ENCODE measurements at places on chromosomes 3 and 15.

DNA sequence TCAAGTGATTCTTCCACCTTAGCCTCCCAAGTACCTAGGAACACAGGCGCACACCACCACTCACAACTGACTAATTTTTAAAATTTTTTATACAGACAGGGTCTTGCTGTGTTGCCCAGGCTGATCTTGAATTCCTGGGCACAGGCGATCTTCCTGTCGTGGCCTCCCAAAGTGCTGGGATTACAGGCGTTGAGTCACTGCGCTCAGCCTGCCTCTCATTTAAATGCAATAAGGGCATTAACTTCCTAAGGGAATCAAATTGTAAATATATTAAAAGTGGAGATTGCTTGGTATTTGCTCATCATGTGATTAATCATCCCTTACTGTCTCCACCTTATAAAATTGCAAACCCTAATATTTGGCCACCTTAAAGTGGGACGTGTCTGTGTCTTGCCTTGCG, 65.2 kb downstream of the PGPEP1L start:
- no peak for DNase-seq

- DNase-seq, result no peak
Observed at GRCh38 chr3:150535204-150535603, 11.1 kb downstream of the SERP1 start.

- no peak for DNase-seq
Observed at GRCh38 chr3:40035177-40035576, 225.8 kb downstream of the MYRIP start.

- DNase-seq, result no peak
Observed at GRCh38 chr3:79769229-79769628, 1.4 kb upstream of the ROBO1 start.

DNA sequence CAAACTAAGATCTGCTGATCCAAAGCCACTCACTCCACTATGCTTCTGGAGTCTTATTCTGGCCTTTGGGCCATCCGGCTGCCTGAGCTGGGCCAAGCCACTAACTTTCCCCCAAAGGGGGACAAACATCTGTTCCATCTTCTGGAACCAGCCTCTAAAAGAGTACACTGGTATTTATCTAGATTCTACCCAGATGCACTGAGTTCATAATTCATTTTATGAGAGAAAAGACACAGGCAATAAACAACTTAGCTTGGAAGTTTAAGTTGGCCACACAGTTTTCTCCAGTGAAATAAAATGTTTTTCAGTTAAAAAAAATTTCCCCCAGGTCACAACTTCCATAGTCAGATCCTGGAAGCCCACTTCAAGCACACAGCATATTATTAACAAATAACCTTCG, 80.1 kb upstream of the ARHGEF3 start:
- no peak for DNase-seq

- no peak for DNase-seq
Observed at GRCh38 chr3:4343258-4343657, 40.1 kb downstream of the SETMAR start.

GRCh38 chr3:94529816-94530215, 467.0 kb downstream of the NSUN3 start:
- no peak for DNase-seq

DNA sequence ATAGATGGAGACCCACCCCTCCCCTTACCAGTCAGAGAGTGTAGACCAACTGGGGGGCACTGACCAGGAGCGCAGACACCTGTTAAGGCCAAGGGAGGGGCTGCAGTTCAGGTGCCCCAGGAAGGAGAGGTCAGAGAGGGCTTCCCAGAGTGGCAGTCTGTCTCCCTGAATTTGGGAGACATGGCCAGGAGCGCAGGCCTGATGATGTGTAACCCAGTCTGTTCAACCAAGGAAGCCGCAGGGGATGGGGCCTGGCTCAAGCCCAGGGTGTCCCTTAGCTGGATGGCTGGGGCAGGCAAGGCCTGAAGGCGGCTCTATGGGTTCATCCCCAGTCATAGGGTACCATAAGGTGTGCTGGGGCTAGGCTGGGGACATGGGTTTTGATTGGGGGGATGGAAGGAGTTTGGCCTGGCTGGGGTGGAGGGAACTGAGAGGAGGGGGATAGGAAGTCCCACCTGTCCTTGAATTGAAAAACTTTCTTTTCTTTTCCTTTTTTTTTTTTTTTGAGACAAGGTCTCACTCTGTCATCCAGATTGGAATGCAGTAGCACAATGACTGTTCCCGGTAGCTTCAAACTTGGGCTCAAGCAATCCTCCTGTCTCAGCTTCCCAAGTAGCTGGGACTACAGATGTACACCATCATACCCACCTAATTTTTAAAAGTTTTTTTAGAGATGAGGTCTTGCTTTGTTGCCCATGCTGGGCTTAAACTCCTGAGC, 75.7 kb downstream of the SMAD6 start:
- DNase-seq, result no peak

DNA sequence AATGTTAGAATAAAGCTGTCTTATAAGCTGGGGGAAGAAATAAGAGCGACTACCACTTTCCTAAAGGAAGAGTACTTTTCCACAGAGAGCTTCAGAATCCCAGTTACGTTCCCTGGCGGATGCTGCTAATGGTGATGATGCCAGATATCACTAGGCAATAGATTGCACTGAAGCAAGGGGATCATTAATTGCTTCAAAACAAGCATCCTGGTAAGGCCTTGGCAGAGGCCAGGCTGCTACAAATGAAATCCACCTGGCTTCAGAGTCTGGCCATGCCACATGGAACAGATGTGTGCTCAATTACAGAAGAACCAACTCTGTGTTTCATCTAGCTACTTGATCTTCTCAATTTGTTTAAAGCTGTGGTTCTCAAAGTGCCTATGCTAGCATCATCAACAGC, 129.2 kb upstream of the IL12A start:
- DNase-seq, result no peak

- no peak for DNase-seq
Observed at GRCh38 chr15:99264125-99264524, 12.8 kb downstream of the LRRC28 start.

DNA sequence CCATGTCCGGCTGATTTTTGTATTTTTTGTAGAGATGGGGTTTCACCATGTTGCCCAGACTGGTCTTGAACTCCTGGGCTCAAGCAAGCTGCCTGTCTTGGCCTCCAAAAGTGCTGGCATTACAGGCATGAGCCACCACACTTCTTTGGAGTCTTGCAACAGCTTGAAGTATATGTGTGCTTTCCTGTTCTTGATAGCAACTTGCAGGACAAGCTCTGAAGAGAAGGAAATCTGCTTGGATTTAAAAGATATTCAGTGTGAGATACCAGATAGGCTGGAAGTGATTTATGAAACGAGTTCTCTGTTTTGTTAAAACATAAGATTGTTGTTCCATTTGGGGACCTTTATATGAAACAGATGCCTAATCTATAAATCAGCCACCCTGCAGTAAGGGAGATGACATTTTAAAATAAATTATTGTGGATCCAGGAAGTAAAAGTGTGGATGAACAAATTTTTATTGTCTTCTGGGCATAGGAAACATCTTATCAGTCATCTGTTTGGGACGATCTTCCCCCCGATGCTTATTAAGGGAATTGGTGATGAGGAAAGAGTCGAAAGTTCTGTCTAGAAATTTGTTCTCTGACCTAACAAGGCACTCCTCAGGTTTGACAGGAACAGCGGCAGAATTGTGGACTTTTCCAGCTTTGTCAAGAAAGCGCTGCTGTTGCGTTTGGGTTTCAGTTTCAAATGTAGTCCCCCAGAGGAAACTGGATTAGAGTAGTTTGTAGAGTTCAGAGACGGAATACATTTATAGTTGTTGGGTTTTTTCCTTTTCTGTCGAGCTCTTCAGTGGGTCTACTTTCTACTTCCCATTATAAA, 53.7 kb upstream of the MAGI1 start:
- DNase-seq, result no peak

- DNase-seq, result no peak
Observed at GRCh38 chr3:19961960-19962359, 15.1 kb downstream of the RAB5A start.

- no peak for DNase-seq
Observed at GRCh38 chr3:129836381-129837064, 57.0 kb downstream of the TMCC1 start.

DNA sequence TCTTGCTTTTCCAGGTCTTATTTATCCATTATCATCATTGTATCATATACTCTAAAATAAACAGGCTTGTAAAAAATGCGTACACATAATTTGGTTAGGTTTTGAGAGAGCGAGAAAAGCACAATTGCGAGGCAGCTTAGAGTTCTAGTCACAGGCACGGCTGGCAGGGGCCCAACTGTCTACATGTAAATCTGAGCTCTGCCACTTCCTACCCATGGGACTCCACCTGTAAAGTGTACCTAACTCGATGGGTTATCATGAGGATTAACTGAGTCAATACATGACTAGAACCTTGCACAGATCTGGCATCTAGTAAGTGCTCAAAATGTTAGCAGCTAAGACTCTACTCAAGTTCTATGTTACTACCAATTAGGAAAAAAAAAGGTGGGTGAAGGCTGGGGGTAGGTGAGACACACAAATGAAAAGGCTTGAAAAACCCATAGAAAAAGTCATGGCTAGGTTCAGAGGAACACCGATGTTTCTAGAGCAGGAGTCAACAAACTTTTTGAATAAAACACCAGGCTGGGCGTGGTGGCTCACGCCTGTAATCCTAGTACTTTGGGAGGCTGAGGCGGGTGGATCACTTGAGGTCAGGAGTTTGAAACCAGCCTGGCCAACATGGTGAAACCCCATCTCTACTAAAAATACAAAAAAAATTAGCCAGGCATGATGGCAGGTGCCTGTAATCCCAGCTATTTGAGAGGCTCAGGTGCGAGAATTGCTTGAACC, 36.2 kb downstream of the GLB1 start:
- DNase-seq, result no peak

- DNase-seq, result peak; percentile 69
Observed at GRCh38 chr15:62847900-62848489, 194.6 kb upstream of the TPM1 start.

- no peak for DNase-seq
Observed at GRCh38 chr15:99447497-99448371, 118.0 kb upstream of the MEF2A start.

GRCh38 chr3:131217296-131217741, 164.3 kb upstream of the NUDT16 start:
- no peak for DNase-seq

- DNase-seq, result no peak
Observed at GRCh38 chr3:56926243-56926946, 124.6 kb upstream of the ARHGEF3 start.

DNA sequence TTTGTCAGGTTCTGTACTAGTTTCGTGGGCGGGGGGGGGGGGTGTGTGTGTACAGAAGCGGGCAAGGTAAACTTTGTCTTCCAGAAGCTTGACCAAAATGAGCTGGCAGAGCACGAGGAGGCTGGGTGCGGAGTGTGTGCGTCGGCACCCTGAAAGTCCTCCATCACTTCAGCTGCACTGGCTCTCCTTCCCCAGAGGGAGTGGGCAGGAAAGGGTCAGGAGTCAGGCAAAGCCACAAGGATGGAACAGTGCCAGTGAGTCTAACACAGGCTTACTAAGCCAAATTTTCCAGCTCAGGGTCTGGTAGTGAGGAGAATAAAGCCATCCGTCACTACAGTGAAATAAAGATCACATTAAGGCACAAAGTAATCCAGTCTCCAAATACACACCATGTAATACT, 11.9 kb upstream of the SH3GL3 start:
- DNase-seq, result no peak

- no peak for DNase-seq
Observed at GRCh38 chr15:40059821-40060220, 20.8 kb upstream of the SRP14 start.

GRCh38 chr15:25743548-25744275, 119.4 kb downstream of the ATP10A start:
- DNase-seq, result no peak

DNA sequence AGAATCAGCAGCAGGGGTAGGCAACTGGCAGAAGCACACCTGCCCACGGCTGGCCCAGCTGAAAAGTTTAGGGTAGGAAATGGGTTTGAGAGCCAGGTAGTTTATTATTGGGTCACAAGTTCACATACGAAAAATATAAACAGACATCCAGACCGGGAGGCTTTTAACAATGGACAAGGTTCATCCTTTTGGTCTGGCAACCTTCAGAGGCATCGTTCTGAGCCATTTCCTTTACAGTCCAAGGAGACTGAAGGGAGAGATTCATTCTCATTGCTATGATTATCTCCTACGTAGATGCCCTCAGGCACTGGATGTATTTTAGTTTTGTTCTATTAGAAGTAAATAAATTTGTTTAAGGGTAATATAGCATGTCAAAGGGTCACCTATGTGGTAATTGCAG, 248.0 kb upstream of the THBS1 start:
- no peak for DNase-seq

DNA sequence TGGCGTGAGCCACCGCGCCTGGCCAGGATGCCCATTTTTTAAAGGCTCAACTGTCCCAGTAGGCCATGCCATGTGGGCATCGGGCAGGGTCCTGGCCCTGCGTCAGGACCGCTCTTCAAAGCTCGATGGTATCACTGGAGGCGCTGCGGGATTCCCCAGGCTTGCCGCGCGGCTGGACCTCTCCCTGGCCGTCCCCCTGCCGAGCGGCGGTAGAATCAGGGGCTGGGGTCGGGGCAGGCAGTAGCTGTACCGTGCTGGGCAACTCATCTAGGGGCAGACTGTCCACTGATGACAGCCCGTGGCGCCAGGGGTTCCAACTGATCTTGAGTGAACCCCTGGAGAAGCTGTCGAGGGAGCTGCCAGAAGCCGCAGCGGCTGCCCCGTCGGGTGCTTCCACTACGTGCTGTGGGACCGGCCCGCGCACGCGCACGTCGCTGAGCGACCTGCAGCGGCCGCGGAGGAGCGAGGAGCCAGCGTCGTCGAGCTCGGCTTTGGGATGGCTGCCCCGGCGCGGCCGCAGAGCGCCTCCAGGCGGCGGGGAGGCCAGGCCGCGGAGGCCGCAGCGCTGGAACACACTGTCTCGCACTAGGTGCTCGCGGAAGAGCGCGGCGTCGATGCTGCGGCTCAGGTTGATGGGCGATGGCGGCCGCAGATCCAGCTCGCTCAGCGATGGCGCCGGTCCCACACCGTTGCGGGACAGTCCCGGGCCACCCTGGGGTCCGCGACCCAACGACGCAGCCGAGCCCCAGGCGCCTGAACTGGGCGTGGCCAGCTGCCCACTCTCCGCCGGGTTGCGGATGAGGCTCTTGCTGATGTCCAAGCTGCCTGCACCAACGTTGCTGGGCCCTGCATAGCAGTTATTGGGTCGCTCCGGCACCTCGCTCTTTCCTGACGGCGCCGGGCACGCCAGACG, 5.8 kb downstream of the PRRT3 start:
- DNase-seq, result peak; percentile 92

DNA sequence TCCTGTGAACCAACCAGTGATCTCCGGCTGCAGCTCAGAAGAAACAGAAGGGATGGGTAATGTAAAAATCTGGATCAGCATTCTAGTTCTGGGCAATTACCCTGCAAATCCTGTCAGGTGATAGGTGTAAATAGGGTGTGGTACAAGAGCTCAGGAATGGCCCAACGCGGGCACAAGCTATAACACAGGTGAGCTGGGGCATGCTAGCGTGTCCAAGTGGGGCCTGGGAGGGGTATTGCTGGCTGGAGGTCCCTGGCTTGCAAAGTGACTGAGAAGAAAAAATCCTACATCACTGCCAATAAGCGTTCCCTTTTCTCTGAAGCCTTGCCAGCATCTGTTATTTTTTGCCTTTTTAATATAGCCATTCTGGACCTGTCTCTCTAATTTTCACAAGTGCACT, 9.7 kb upstream of the CHST2 start:
- DNase-seq, result no peak

- no peak for DNase-seq
Observed at GRCh38 chr15:67504796-67505195, 16.1 kb upstream of the C15orf61 start.
